ENCODE measurements at places on chromosomes 4 and X. TPM values are rescaled to one million over a fixed set of nuclear protein-coding genes. Genes with fewer than 3 reads are reported as not detected.

The IL2 gene
- total RNA-seq, result not detected

The GUCY1A1 gene
- total RNA-seq, result 7.5 TPM

The MGARP gene
- total RNA-seq, result 16.2 TPM

The SSX3 gene
- total RNA-seq, result not detected

The WWC2 gene
- total RNA-seq, result 51.8 TPM

The LPAR4 gene
- 0.49 TPM for total RNA-seq

The TENM3 gene
- total RNA-seq, result 6.2 TPM

DNA sequence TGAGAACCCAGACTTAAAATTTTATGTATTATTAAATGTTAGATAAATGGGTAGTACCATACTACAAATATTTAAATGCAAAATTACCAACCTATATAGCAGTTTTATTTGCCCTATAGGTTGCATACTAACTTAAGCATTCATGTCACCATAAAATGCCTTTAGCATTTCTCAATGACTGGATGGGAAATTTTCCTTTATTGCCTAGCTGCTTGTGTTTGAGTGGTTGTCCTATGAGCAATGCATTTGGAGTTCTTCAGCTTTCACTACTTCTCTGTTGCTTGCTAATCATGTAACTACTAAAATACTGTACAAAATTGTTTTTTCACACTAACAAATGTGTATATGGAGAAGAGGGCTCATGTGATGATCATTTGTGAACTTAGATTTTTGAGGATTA is 44.2 kb upstream of the CEP135 start:
- peaks cover 7% of the 10 kb centered on the region for H3K36me3 ChIP-seq
- no peak for DNase-seq
- H3K4me3 ChIP-seq, result no peak overlapping the region

GRCh38 chr4:30839583-30840520 is 119.7 kb downstream of the PCDH7 start:
- DNase-seq, result peak; percentile 2
- no peaks in the 10 kb centered on the region for H3K36me3 ChIP-seq
- H3K27me3 ChIP-seq, result no peaks in the 10 kb centered on the region
- no peaks in the 10 kb centered on the region for H3K4me1 ChIP-seq

- H3K27ac ChIP-seq, result peak overlapping the region; percentile 55
- no peak overlapping the region for H3K4me3 ChIP-seq
- H3K4me1 ChIP-seq, result peaks cover 19% of the 10 kb centered on the region
- H3K36me3 ChIP-seq, result no peaks in the 10 kb centered on the region
- no peaks in the 10 kb centered on the region for H3K27me3 ChIP-seq
Observed at GRCh38 chrX:127879585-127879984, 172.6 kb downstream of the ACTRT1 start.

- no peaks in the 10 kb centered on the region for H3K36me3 ChIP-seq
- H3K4me1 ChIP-seq, result no peaks in the 10 kb centered on the region
- H3K27ac ChIP-seq, result no peak overlapping the region
- no peaks in the 10 kb centered on the region for H3K27me3 ChIP-seq
- no peak overlapping the region for H3K4me3 ChIP-seq
Observed at GRCh38 chrX:11588097-11588496, 77.6 kb downstream of the ARHGAP6 start.

GRCh38 chrX:72021975-72022374 is 109.7 kb downstream of the RTL5 start:
- DNase-seq, result no peak
- no peak overlapping the region for H3K4me3 ChIP-seq
- H3K36me3 ChIP-seq, result no peaks in the 10 kb centered on the region

GRCh38 chr4:184506527-184507121 is 32.3 kb upstream of the IRF2 start:
- DNase-seq, result no peak
- no peaks in the 10 kb centered on the region for H3K27me3 ChIP-seq
- H3K4me3 ChIP-seq, result no peak overlapping the region

GRCh38 chr4:24370421-24370820 is 213.9 kb downstream of the DHX15 start:
- no peak for DNase-seq
- no peaks in the 10 kb centered on the region for H3K36me3 ChIP-seq
- H3K27ac ChIP-seq, result no peak overlapping the region
- H3K4me1 ChIP-seq, result no peaks in the 10 kb centered on the region
- no peak overlapping the region for H3K4me3 ChIP-seq

DNA sequence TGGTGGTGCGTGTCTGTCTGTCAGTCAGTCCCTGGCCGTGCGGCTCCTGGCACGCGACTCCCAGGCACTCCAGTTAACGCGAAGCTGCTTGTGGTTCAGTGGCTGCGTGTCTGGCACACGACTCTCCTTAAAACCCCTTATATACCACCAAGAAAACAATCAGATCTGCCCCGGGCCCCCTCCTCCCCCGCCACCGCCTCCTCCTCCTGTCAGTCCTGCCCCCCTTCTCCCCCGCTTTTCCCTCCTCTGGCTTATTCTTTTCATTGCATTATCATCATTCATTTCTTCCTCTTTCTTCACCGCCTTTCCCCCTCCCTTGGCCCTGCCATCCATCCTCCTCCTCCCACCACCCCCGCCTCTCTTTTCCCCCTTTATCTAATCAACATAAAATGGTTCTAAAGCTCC is at the start of gene NEUROG2:
NEUROG2 (minus strand) TSS at position 115 of the 405 bp plus-strand sequence. CDS start 705 bp downstream, outside the sequence.
- H3K27me3 ChIP-seq, result peaks cover 80% of the 10 kb centered on the region
- no peak for DNase-seq
- no peak within 1 kb of the TSS for H3K27ac ChIP-seq

GRCh38 chr4:170988446-170988845 is 824.8 kb upstream of the GALNTL6 start:
- H3K36me3 ChIP-seq, result no peaks in the 10 kb centered on the region
- H3K27me3 ChIP-seq, result no peaks in the 10 kb centered on the region
- no peak for DNase-seq
- H3K27ac ChIP-seq, result no peak overlapping the region
- H3K4me3 ChIP-seq, result no peak overlapping the region
- no peaks in the 10 kb centered on the region for H3K4me1 ChIP-seq

- H3K27me3 ChIP-seq, result no peaks in the 10 kb centered on the region
- no peak for DNase-seq
- H3K4me3 ChIP-seq, result no peak overlapping the region
- H3K36me3 ChIP-seq, result no peaks in the 10 kb centered on the region
- H3K4me1 ChIP-seq, result no peaks in the 10 kb centered on the region
- no peak overlapping the region for H3K27ac ChIP-seq
Observed at GRCh38 chr4:3642056-3642630, 109.9 kb upstream of the LRPAP1 start.

GRCh38 chr4:93829820-93830687 is 1.5 kb downstream of the ATOH1 start:
- peaks cover 93% of the 10 kb centered on the region for H3K27me3 ChIP-seq
- peaks cover 11% of the 10 kb centered on the region for H3K4me1 ChIP-seq
- H3K36me3 ChIP-seq, result no peaks in the 10 kb centered on the region
- no peak overlapping the region for H3K27ac ChIP-seq
- H3K4me3 ChIP-seq, result no peak overlapping the region

DNA sequence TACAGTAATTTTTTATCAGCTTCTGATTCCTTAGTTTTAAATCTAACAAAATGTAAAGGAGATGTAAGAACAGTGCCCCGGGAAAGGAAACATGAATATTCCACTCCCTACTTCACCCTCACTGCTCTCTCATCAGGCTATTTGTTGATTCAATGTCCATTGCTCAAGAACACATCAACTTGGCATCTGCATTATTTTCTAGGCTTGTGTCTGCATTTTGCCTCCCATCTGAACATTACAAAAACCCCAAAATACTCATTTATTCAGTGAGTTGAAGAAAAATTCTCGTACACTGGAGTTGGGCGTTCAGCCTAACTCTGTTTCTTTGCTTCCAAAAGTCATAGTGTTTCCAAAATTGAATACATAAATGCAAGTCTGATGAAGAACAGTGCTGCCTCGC is 25.6 kb downstream of the ARHGAP6 start:
- no peaks in the 10 kb centered on the region for H3K4me1 ChIP-seq
- no peak for DNase-seq
- H3K27me3 ChIP-seq, result no peaks in the 10 kb centered on the region
- no peak overlapping the region for H3K4me3 ChIP-seq

GRCh38 chrX:1475881-1476280 is 23.2 kb upstream of the ASMTL start:
- DNase-seq, result no peak
- H3K4me1 ChIP-seq, result peaks cover 2% of the 10 kb centered on the region
- H3K36me3 ChIP-seq, result no peaks in the 10 kb centered on the region
- H3K27ac ChIP-seq, result no peak overlapping the region
- H3K4me3 ChIP-seq, result no peak overlapping the region

DNA sequence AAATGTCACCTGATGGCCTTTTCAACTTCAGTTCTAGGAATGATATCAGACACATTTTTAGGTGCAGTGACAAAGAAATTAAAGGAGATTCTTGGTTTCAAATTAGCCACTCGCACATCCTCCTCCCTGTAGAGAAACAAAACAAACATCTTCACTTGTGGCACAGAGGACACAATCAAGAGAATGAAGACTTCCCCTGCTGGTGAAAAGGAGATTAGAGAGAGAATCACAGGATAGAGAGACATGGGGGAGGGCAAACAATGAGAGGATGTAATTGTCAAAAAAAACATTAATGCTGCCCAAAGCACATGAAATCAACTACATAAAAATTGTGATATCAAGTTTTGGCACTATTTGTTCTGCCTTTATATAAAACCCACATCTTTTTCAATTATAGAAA is 34.5 kb downstream of the ACE2 start:
- H3K27me3 ChIP-seq, result no peaks in the 10 kb centered on the region
- peaks cover 24% of the 10 kb centered on the region for H3K4me1 ChIP-seq
- DNase-seq, result peak; percentile 46
- H3K4me3 ChIP-seq, result no peak overlapping the region

DNA sequence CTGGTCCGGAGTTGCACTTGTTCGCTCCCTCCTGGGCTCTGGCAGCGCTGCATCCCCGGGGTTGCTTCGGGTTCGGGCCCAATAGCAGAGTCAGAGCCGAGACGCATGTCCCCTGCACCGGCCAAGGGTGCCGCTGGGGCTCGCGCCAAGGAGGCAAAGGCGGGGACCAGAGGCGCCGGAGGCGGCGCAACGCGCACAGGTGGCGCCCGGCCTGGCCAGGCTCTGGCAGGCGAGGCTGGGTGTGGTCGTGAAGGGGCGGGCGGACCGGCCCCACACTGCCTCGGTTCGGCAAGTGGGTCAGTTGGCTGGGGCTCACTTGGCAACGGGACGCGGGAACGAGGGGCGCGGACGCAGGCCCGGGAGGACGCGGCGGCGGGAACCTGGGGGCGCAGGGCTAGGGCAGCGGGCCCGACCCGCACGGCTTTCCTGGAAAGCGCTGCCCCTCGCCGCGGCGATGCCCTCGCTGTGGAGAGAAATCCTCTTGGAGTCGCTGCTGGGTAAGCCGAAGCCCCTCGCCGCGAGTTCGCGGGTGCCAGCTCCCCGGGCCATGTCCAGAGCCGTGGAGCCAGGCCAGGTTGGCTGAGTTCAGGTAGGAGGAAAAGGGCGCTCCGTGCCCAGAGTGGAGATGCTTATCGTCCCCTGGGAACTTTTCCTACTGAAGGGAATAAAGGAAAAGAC is at the start of gene CWH43:
CWH43 (plus strand) TSS at position 300 of the 678 bp plus-strand sequence; CDS start at position 455, 155 bp downstream.
- no peaks in the 10 kb centered on the region for H3K4me1 ChIP-seq
- no peak within 1 kb of the TSS for H3K27ac ChIP-seq
- no peak for DNase-seq
- H3K4me3 ChIP-seq, result no peak within 1 kb of the TSS
- H3K36me3 ChIP-seq, result no peaks in the 10 kb centered on the region
- H3K27me3 ChIP-seq, result peaks cover 39% of the 10 kb centered on the region

DNA sequence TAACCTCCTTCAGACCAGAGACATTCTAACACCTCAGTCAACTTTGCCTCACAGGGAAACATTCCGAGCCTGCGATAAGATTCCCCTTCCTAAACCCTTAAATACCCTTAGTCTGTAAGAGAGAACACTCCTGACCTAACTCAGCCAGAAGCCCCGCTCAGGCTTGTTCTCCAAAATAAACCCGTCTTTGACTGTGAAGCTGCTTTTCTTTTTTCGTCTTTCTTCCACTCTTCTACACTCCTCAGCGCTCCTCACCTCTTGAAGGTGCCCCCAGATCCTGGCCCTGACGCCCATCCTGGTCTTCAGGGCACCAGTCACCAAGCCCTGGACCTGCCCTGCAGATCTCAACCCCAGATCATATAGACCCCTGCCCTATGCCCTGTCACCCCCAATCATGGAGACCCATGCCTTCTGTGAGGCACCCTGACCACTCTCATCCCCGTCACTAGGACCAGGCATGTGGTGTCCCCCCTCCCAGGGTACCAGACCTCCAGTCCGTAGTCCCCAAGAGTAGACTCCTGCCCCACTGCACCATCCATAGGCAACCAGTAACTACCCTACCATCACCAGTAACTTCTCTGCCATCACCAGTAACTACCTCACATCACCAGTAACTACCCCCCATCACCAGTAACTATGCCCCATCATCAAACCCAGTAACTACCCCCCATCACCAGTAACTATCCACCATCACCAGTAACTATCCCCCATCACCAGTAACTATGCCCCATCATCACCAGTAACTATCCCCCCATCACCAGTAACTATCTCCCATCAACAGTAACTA is 3.5 kb downstream of the ASMTL start:
- no peak overlapping the region for H3K4me3 ChIP-seq
- no peak for DNase-seq
- H3K27ac ChIP-seq, result no peak overlapping the region
- H3K27me3 ChIP-seq, result no peaks in the 10 kb centered on the region
- H3K36me3 ChIP-seq, result no peaks in the 10 kb centered on the region
- peaks cover 2% of the 10 kb centered on the region for H3K4me1 ChIP-seq

GRCh38 chrX:54640736-54641135 is 110.7 kb downstream of the GNL3L start:
- H3K27ac ChIP-seq, result no peak overlapping the region
- H3K27me3 ChIP-seq, result no peaks in the 10 kb centered on the region
- no peak overlapping the region for H3K4me3 ChIP-seq
- peaks cover 6% of the 10 kb centered on the region for H3K4me1 ChIP-seq

DNA sequence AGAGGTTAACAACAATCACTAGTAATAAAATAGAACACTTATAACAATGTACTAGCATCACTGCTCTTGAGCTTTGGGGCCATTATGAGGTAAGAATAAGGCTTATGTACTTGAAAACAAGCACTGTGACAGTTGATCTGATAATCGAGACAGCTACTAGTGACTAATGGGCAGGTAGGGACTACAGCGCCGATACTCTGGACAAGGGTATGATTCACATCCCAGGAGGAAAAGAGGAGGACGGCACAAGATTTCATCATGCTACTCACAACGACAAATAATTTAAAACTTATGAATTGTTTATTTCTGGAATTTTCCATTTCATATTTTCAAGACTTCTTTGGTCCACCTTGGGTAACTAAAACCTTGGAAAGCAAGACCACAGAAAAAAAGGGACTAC is 62.3 kb downstream of the FAM184B start:
- no peak overlapping the region for H3K27ac ChIP-seq
- no peaks in the 10 kb centered on the region for H3K4me1 ChIP-seq
- no peaks in the 10 kb centered on the region for H3K27me3 ChIP-seq
- no peaks in the 10 kb centered on the region for H3K36me3 ChIP-seq
- DNase-seq, result no peak
- H3K4me3 ChIP-seq, result no peak overlapping the region

GRCh38 chr4:123749383-123749782 is 352.8 kb downstream of the SPRY1 start:
- DNase-seq, result peak; percentile 3
- no peaks in the 10 kb centered on the region for H3K4me1 ChIP-seq
- H3K27ac ChIP-seq, result no peak overlapping the region
- H3K36me3 ChIP-seq, result no peaks in the 10 kb centered on the region

GRCh38 chr4:137881641-137882040 is 349.3 kb upstream of the PCDH18 start:
- H3K27ac ChIP-seq, result no peak overlapping the region
- no peak for DNase-seq
- no peaks in the 10 kb centered on the region for H3K27me3 ChIP-seq
- no peaks in the 10 kb centered on the region for H3K36me3 ChIP-seq
- H3K4me3 ChIP-seq, result no peak overlapping the region
- H3K4me1 ChIP-seq, result no peaks in the 10 kb centered on the region
